Fibroblast of skin of abdomen (primary cell): ENCODE measurements at places on chromosomes 16 and 17.

DNA sequence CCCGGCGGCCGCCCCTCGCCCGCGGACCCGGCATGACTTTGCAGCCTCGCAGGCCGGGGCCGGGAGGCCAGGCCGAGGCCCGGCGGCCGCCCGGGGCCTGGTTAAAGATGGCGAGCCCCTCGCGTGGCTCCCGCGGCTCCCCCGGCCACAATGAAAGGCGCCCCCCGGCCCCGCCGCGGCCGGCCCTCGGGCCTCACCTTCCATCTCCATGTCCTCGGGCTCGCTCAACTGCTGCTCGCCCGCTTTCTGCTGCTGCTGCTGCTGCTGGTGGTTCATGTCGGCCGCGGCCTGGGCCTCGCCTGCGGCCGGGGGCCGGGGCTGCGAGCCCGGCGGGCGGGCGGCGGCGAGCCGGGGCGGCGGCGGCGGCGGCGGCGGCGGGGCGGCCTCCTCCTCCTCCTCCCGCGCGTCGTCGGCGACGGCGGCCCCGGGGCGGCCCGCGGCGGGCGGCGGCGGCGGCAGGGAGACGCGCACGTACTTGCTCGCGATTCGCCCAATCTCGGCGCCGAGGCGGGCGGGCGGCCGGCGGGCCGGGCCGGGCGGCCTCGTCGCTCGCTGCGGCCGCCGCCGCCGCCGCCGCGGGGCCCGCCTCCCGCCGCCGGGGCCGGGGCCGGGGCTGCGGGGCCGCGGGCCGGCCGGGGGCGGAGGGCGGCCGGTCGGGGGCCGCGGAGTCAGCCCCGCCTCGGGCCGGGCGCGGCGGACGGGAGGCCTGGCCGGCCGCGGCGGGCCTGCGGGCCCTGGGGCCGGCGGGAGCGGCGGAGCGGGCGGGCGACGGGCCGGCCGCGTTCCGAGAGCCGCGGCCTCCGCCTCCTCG, 491 bp downstream of the USP7 start:
- DNase-seq, result peak; percentile 16

DNA sequence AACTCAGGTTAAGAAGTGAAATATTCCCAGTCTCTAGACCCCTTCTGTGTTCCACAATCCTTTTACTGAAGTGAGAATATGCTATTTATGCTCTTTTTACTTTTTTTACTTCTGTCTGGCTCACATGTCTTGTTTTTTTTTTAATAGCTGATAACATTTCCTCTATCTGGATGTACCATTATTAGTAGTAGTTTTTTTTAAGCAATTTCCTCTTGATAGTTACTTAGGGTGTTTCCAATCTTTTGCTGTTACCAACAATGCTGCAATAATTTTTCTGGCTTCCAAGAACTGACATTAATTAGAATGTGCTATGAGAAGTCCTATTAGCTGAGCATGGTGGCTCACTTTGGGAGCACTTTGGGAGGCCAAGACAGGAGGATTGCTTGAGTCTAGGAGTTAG, 32.0 kb downstream of the KSR1 start:
- DNase-seq, result no peak

- no peak for DNase-seq
Observed at GRCh38 chr16:23947838-23948237, 112.1 kb downstream of the PRKCB start.

- DNase-seq, result no peak
Observed at GRCh38 chr17:35705705-35706104, 25.7 kb upstream of the RASL10B start.

- DNase-seq, result no peak
Observed at GRCh38 chr16:63223851-63224250, 1187.6 kb upstream of the CDH8 start.

DNA sequence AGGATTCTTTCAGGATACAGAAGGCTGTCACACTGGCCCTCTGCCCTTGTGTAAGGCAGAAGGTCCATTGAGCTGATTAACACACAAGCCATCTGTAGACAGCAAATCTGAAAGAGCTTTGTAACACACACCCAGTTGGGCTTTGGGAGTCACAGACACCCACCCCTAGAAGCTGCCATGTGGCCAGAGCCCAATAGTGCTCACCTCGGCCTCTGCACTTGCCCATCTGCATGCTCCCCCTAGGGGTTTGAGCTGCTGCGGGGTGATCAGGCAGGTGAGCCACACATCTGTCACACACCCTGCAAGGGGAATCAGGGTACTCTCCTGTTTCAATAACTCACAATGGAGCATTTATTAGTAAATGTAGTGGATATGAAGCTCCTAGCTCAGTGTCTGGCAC, 138.3 kb downstream of the CHD9NB start:
- DNase-seq, result no peak

DNA sequence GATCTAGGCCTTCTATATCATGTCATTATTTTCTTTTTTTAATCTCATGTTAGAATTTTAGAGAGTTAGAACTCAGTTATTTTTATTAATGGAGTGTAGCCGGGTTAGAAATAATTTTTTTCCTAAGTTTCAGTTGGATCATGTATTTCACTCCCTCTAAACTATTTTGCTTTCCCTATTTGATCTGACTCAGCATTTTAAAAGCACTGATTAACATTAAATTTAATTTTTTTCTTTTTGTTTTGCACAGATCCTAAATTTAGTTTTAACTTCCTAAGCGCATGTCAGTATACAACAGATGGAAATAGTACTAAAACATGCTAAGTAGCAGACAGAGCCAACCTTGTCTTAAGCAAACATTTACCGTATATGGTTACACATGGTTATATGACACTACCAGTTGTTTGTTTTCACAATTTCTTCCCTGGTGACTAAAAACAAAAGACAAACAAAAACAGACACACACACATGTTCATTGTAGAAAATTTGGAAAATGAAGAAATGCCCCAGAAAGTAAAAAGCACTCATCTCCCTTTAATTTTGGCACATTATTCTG, 33.6 kb upstream of the RAB11FIP4 start:
- no peak for DNase-seq

DNA sequence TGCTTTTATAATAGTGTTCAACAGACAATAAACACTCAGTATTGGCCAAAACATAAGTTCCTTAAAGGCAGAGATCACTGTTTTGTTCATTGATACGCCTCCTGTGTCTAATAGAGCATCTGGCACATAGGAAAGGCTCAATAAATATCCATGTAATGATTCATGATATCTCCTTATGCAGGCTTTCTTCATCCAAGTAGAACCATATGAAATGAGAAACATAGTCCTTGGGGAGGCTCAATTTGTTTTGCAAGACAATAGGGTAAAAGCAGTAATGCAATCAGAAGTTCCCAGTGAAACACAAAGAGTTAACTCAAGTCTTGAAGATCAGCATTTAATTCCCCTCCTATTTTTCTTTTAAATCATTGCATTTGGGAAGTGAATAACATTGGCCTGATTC, 16.4 kb downstream of the CDH8 start:
- DNase-seq, result no peak

GRCh38 chr17:77470800-77471733, 330.3 kb downstream of the SEC14L1 start:
- DNase-seq, result peak; percentile 76

DNA sequence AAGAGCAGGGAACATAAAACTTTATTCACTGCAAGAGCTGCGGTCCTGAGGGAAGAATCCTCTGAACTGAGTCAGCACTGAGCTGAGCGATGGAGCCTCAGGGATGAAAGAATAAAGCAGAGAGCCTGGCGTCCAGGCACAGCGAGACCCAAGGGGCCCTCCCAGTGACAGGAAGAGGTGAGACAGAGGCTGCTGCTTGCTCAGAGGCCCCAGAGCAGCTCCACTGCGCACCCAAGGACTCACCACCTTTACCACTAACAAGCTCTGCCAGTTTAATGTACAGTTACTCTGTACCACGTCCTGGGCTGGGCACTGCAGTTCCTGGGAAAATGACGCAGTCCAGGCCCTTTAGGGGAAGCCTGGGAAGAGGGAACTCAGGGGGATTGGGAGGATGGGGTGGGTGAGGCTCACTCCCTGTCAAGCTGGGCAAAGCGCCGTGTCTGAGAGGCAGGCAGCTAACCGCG, 5.6 kb downstream of the GFAP start:
- peak; percentile 83 for DNase-seq

DNA sequence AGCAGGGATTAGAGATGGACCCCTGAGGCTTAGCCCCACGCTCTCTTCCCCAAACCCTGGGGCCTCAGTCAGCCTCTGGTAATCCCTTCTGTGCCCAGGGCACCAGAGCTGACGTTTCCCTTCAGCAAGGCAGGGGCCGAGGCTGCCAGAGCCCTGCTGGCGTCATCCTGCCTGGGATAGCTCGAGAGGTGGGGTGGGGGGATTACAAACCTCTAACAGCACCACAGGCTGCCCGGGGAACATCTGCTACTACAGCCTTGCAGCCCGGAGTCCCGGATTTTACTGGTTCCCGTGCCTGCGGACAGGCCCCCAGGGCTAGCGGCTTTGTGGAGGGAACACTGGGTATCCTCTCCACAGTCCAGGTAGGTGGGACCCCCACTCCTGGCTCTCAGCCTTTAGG, at the start of gene AANAT:
Gene AANAT (plus strand): TSS at position 238 of the 400 bp plus-strand sequence. CDS start 1,144 bp downstream, outside the sequence.
- no peak for DNase-seq

DNA sequence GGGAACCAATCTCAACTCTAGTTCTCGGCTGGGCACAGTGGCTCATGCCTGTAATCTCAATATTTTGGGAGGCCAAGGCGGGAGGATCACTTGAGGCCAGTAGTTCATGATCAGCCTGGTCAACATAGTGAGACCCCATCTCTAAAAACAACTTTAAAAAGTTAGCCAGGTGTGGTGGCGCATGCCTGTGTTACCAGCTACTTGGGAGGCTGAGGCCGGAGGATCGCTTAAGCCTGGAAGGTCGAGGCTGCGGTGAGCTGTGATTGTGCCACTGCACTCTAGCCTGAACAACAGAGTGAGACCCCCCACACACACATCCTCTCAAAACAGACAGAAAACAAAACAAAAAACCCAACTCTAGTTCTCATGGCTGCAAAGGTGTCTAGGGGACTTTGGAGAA, 4.9 kb downstream of the THRA start:
- DNase-seq, result no peak

DNA sequence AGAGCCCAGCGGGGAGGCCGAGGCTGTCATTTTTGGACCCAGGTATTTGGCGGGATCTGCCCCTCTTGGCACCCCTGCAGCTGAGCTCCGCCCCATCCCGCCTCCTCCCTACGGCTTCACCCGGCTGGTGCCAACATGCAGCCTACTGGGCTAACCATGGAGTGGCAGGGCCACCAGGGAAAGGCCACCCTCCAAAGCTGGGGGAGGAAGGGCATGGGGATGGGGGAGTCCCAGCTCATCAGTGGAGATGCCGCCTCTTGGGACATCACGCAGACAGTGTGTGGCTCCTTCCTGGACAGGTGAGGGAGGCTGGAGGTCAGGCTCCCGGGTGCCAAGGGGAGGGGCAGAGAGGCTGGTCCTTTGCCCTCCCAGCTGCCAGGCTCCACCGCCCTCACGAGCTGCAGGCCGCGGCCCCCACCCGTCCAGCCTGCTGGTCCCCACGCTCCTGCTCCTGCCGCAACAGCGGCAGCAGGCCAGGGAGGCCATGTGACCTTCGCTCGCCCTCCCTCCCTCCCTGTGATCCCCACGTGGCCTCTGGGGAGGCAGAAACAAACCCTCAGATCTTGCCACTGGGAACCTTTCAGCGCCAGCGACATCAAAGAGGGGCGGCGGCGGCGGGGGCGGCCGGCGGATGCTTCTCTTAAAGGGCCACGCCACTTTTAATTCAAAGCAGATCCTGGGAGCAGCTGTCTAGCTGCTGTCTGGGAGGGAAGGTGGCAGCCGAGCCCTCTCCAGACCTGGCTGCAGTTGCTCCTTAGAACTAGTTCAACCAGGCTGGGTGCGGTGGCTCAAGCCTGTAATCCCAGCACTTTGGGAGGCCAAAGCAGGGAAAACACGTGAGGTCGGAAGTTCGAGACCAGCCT, 6.8 kb upstream of the NOTUM start:
- peak; percentile 64 for DNase-seq

GRCh38 chr16:9092282-9092977, 986 bp downstream of the HAPSTR1 start:
- no peak for DNase-seq

DNA sequence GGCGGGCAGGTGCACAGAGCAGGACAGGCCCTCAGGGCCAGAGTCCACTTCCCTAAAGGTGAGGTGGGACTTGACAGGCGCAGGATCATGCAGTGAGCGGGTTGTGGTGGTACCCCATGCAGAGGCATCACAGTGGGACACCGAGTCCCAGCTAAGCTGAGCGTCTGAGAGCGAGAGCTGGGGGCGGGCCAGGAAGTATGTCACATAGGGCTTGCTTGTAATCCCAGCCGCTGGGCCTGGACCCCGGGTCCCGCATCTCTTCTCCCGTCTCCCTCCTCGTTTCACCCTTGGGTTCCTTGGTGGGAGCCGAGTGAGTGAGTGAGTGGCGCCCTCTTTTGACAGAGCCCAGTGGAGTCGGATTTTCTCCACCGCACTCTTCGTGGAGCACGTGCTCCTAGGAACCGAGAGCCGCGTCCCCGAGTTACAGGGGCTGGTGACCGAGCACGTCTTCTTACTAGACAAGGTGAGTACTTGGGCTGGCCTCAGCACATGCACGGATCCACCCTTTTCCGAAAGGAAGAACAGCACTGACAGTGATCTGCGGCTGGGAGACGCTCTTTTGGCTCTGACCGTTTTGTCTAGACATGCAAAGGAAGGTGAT, 50.8 kb upstream of the ENDOV start:
- DNase-seq, result no peak

DNA sequence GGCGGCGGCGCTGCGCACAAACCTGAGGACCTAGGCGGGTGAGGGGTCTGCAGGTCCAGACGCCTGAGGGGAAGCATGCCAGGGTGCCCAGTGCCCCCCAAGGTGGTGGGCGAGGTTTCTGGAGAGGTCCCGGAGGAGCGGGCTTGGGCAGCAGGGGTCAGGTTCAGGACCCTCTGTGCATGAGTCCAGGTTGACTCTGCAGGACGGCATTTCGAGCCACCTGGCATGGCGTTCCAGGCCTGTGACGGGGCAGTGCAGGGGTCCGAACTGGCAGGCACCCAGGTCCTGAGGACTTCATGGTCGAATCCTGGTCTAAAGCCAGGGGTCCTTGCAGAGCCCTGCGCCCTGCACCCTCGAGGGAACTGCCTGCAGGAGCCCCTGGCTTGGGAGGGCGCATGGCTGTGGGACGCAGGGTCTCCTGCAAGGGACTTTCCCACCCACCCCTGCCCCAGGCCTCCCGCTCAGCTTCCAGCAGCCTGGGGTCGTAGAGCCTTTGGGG, 3.5 kb downstream of the SLC16A3 start:
- DNase-seq, result no peak

- no peak for DNase-seq
Observed at GRCh38 chr17:28712705-28713415, 1.2 kb upstream of the PROCA1 start.

DNA sequence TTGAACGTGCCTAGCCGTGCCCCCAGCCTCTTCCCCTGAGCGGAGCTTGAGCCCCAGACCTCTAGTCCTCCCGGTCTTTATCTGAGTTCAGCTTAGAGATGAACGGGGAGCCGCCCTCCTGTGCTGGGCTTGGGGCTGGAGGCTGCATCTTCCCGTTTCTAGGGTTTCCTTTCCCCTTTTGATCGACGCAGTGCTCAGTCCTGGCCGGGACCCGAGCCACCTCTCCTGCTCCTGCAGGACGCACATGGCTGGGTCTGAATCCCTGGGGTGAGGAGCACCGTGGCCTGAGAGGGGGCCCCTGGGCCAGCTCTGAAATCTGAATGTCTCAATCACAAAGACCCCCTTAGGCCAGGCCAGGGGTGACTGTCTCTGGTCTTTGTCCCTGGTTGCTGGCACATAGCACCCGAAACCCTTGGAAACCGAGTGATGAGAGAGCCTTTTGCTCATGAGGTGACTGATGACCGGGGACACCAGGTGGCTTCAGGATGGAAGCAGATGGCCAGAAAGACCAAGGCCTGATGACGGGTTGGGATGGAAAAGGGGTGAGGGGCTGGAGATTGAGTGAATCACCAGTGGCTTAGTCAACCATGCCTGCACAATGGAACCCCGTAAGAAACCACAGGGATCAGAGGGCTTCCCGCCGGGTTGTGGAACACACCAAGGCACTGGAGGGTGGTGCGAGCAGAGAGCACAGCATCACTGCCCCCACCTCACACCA, 724 bp downstream of the GAA start:
- no peak for DNase-seq
